ENCODE measurements at places on chromosomes 1 and 21.
A peak's percentile ranks its signal among the peaks of the same experiment; 100 is the strongest.

- no peak for DNase-seq
These were observed 20.0 kb downstream of the ADAMTS5 start for GRCh38 chr21:26946744-26947446.

GRCh38 chr1:89692601-89693521, 59.9 kb downstream of the LRRC8C start:
- no peak for DNase-seq

DNA sequence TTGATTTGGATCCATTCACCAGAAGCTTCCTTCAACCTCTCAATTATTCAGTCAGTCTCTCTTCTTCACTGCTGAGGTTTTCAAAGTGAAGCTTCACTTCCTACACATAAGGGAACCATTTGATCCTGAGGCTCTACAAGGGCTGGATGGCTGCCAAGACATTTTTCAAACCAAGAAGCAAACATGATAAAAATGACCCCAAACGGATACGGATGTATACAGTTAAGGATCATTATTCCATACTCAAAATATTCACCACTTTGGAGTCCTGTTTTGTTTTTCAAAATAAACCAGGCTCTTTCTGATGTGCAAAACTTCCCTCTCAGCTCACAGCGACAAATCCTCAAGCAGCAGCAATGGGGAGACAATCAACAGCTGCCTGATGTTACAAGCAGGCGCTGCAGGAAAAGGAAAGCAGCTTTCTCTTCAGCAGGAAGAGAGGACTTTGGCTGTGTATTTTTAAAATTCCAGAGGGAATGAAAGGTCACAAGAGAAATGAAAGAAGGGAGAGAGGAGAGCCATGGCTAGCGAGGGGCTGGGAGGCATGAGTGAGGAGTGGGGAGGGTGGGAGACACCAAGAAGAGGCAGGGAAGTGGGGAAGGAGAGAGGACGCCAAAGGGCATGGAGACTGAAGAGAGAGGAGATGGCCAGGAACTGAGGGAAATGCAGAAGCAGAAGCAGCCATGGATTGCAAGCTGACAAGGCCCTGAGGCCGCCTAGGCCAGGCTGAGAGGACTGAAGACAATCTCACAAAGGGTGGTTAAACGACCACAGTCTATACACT, 145.4 kb downstream of the SLC45A1 start:
- peak; percentile 20 for DNase-seq

GRCh38 chr1:119298687-119299303, 69.8 kb upstream of the HAO2 start:
- DNase-seq = peak; percentile 44

- peak; percentile 36 for DNase-seq
These were observed 97.4 kb upstream of the KCNJ15 start for GRCh38 chr21:38159355-38159754.

DNA sequence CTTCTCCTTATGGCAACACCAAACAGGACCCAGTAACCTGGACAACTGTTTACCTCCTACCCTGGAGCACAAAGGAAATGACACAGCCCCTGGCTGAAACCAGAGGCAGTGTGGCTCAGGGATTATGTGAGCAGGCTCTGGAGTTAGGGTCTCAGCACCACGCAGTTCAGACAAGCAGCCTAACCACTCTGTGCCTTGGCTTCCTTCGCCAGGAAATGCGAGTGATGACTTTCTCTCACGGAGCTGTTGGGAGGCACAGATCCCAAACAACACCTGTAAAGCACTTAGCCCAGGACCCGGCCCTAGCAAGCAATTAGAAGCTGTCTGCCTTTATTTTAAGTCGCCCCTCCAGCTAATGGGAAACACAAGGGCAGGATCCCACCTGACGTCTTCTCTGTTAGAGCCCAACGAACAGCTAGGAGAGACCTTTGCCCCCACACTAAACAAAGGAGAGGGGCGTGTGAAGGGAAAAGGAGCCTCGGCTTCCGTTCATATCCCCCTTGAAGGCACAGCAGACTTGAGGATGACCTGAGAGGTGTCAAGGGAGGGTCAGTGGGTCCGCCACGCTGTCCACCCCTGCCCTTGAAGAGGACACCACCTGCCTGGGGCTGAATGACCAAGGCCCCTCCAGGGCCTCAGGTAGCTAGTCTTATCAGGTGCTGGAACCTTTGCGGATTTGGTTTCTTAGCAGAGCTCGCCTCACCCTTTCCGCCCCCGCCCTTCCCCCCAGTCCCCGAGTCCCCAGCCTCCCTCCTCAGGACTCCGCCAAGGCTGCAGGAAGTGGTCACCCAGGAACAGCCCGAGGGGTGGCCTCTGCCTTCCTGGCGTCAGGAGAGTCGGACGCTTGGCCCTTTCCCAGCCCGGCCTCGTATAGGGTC, 860 bp downstream of the TMEM63A start:
- DNase-seq = no peak

GRCh38 chr1:19689856-19690255, 25.2 kb downstream of the HTR6 start:
- no peak for DNase-seq

DNA sequence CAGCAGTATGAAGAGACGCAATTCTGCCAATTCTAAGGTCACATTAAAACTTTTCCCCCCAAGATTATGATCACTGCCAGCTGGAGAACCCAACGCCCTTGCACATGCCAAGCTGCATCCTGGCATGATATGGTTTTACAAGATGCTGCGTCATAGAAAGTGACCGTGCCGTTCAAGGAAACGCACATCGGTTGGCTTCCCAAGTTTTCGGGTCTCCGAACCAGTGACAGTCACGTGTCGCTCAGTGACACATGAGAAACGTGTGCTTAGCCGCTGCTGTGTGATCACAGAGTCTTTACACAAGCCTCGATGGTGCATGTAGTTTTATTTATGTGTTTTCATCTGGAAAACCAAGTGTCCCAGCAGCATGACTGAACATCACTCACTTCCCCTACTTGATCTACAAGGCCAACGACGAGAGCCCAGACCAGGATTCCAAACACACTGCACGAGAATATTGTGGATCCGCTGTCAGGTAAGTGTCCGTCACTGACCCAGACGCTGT, 7.4 kb downstream of the SMIM1 start:
- no peak for DNase-seq

DNA sequence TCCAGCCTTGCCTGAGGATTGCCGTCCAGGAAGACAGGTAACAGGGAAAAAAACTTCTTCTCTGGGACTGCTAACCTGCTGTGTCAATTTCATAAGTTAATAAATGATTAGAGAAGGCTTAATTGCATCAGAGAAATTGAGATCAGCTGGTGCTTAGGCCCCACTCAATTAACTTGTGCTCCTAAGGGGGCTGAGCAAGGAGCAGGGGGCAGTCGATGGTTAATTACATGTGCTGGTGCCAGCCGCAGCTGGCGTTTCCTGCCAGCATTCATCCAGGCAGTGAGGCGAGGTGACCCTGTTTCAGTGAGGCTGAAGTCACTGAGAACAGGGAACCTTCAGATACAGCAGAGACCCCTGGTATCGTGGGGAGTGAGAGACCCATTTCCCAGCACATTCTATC, 60.0 kb downstream of the FAM163A start:
- no peak for DNase-seq

DNA sequence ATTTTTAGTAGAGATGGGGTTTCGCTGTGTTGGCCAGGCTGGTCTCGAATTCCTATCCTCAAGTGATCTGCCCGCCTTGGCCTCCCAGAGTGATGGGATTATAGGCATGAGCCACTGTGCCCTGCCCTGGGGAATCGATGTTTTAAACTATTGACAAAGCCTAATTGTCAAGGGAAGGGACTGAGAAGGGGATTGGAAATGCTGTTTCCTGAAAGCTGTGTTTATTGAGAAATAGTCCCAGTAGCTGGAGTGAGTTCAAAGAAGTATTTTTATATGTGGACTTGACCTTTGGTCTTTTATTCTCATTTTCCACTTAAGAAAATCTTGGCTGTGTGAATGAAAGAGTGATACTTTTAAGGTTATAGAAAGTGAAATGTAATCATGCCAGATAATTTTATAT, 47.5 kb downstream of the KIF1B start:
- no peak for DNase-seq

GRCh38 chr21:31410499-31411131, 66.6 kb upstream of the TIAM1 start:
- no peak for DNase-seq

DNA sequence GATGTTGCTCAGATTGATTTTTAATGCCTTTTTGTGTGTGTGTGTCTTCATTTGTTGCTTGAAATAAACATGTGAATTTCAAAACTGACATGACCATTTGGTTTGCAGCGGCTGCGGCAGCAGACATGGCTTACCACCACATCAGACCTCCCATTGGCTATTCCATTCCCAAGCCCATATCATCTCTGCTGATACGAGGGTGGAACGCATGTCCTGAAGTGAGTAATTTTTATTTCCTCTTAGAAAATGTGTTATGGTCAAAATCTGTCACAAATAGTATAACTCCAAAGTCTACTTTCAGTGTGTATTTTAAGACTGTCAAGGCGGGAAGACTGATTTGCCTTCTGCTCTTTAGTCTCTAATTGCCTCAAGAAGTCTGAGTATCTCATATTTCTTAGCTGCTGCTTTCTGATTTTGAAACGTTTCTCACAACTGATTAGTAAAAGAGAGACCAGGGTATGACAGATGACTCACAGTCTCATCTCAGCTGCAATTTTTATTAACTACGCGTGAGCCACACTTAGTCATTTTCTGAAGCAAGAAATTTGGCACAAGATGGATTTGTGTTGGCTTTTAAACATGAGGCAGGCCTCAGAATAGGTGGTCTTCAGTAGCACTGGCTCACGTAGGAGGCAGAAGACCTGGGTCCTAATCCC, 49.0 kb downstream of the LRRC53 start:
- DNase-seq = no peak

- no peak for DNase-seq
These were observed 6.8 kb downstream of the SCYL3 start for GRCh38 chr1:169886931-169887330.

DNA sequence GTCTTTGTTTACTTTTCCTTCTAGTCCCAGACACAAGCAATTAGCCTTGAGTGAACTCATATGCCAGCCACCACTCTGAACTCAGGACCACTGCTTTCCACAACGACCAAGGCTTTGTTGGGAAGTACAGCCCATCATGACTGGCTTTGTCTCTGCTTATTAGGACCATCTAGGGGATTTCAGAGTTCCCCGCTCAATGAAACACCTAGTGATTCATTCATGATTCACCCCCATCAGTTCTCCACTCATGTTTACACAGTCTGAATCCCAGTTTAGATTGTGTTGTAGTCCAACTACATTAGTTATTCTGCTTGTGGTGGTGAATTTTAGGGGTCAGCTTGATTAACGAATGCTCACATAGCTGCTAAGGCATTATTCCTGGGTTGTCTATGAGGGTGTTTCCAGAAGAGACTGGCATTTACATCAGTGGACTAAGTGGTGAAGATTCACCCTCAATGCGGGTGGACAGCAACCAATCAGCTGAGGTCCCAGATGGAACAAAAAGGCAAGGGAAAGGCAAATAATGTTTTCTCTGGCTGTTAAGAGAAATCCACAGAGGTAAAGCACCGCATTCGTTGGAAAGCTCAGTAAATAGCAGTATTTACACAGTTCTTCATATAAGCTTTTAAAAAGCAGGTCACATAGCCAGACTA, 122.7 kb downstream of the RGS21 start:
- DNase-seq = no peak

- no peak for DNase-seq
These were observed 31.8 kb upstream of the MAGOH start for GRCh38 chr1:53270107-53270506.

GRCh38 chr1:204902671-204903070, 32.0 kb downstream of the NFASC start:
- peak; percentile 19 for DNase-seq

GRCh38 chr1:3609016-3609768, 2.1 kb downstream of the MEGF6 start:
- DNase-seq = no peak

GRCh38 chr1:169466259-169467230, 19.2 kb downstream of the SLC19A2 start:
- no peak for DNase-seq

DNA sequence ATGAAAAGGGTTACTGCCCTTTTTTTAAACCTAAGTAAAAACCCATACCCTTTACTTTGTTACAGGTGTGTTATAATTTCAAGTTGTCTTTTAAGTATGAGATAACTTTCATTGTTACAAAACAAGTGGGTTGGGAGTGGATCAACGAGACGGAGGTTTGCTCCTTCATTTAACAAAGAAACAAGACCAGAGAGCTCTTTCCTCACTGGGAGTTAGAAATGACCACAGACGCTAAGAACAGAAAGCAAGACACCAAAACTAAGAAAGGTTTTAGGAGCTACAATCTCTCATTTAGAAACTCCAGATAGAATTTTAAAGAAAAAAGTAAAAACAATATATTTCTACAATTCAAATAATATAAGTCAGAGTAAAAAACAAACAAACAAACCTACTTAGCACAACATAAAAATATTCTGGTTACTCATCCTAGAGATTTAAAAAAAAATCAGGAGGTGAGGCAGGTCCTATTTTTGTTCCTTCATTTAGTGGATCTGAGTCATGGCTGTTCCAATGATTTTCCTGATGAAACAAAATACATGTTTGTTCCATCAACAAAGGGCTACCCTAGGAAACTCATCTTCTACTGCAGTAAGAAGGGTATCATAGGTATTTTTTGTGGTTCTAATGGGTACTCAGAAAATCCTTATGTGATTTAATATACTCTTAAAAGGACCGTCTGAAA, 33.0 kb downstream of the APP start:
- DNase-seq = no peak

- no peak for DNase-seq
These were observed at the start of gene KRTAP10-8 for GRCh38 chr21:44612029-44612486. KRTAP10-8 (plus strand) TSS chr21:44612079; CDS start chr21:44612101, 22 bp downstream.

GRCh38 chr1:158035976-158036583, 42.6 kb downstream of the KIRREL1 start:
- no peak for DNase-seq

GRCh38 chr1:185068341-185068740, 23.0 kb downstream of the RNF2 start:
- no peak for DNase-seq

DNA sequence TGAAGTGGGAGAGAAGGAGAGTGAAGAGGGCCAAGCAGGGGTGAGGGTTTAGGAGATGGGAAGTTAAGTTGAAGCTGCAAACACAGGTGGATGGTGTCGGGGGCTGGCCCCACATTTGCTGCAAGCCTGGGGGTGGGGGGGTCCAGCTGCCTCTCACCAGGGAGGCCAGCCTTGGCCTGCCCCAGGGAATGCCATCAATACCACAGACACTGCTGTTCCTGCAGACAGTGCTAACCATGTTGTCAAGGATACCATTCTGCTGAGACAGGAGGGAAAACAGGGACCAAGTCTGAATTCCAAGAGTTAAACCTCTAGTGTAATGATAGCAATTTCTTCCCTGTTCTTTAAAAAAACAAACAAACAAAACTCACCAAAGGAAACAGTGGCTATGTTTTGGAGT, 8.0 kb downstream of the MECR start:
- DNase-seq = no peak

- no peak for DNase-seq
These were observed 76.7 kb upstream of the CD1D start for GRCh38 chr1:158103861-158104522.

DNA sequence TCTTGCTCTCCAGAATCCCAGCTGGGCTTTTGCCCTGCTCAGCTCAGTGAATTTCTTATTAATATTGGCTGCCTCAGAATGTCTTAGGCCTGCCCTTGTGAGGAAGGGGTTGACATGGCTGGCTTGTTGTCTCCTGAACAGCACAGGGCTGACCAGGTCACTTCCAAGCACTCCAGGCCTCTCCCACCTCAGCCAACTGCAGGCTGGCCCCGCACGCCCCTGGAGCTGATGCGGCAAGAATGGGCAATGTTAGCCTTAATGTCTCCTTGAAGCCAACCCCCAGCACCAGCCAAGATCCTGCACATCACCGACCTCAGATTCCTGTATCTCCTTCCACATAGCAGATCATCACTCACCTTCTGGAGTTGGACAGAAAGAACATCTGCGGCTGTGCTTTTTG, 598.6 kb downstream of the AJAP1 start:
- DNase-seq = no peak

GRCh38 chr1:154219541-154219940, 1.2 kb upstream of the UBAP2L start:
- no peak for DNase-seq

Measured in NCI-H345 (cell line).